ENCODE measurements at places on chromosomes 12 and 14.

DNA sequence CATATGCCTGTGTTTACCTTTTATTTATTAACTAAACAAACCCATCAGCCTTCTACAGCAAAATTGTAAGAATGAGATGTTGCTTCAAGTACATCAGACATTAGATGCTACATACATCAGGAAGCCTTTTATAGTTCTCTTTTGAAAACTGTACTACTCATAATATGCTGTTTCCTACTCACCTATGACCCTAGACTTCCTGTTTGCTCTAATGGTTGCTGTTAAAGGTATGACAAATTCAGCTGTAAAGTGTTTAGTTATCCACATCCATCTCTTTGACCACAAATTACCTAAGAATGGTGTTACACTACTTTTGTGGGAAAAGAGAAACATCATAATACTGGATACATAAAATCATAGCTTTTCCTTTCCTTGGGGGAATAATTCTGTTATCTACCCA lies 220.0 kb downstream of the RAD51B start:
- no peak for DNase-seq

DNA sequence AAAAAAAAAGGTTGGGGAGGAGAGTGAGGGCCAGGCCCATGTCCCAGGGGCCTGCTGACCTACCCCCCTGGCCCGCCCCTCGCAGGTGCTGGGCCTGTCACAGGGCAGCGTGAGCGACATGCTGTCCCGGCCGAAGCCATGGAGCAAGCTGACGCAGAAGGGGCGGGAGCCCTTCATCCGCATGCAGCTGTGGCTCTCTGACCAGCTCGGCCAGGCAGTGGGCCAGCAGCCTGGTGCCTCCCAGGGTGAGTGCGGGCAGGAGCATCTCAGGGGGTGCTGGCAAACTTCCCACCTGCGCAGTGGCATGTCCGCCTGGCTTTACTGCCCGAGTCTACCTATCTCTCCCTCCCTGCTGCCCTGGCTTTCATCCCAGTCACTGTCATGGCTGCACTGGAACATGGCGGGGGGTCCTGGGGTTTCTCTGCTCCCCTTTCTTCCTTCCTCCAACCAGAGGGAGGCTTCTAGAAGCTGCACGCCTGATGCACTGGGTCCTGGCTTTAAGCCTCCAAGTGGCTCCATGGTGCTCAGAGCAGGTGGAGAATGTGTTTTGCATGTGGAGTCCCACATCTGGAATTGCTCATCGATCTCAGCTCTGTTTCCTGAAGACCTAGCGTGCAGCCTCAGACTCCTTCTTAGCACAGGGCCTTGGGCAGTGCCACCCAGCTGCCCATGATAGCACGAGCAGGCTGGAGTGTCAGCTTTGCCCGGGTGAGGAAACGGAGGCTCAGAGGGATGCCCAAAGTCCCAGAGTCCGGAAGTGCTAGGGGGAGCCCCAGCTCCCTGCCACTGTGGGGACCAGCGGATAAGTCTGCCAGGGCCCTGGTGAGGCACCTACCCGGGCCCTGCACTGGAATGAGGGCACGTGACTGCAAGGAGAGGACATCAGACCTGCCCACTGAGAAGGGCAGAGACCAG lies 46.3 kb downstream of the PHETA1 start:
- peak; percentile 70 for DNase-seq

- DNase-seq = peak; percentile 9
These were observed 19.1 kb upstream of the COL2A1 start for GRCh38 chr12:48023386-48023785.

GRCh38 chr12:27429606-27430005 lies 16.9 kb upstream of the SMCO2 start:
- DNase-seq = no peak

GRCh38 chr12:64122154-64122553 lies 99.9 kb downstream of the KICS2 start:
- no peak for DNase-seq

DNA sequence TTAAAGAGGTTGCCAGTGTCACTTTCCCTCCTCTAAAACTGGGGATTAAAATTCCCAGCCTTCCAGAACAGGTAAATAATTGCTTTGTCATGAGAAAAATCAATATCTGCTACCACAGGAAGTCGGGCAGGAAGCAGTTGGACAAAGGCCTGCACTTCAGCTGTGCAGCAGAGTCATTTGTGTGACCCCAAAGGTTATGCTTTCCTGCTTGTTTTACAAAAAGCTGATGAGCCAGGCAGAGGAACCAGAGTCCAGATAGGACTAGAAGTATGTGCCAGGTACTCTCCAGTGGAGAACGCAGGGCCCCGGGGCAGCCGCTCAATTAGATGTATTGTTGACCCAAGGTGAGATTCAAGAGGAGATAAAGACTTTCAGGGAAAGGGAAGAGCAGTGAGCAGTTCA lies 117.1 kb upstream of the FRMD6 start:
- DNase-seq = peak; percentile 19

DNA sequence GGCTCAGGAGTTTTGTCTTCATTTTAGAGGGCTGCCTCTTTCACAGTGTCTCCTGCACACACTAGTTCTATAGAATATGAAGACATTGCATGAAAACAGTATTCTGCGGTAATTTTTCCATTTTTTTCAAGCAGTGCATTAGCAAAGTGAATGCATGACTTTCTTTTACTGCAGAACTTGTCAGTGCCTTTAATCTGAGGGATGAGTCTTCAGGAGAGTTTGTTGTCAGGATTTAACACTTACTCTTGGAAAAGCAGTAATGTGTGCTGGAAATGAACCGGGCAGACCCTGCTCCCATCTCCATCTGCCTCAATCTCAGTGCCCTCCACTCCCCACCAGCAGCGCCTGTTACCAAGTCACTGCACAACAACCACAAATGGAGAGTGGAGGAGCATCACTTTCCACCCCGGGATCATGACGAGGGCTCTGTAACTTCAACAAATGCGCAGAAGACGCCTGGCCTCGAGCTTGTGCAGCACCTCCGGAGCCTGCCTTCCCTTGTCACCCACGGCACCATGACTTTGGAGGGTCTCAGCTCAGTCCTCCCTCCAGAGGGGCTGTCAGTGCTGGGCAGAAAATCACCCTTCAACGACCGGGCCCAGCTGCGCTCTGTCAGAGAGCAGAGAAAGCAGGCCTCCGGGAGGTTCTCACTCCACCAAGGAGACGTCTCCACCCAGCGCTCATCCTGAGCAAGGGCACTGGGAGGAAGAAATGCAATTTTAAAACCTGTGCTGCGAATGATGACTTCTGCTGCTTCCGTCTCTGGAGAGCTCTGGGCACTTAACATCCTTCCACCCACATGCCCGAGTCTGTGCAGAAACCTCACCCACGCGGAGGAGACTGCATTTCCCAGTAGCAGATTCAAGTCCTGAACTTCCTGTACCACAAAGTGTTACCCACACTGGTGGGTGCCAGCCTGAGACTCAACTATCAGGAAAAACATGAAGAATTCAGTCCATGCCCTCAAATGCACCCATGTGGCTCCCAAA lies 255.7 kb downstream of the ADGRD1 start:
- DNase-seq = no peak

- DNase-seq = no peak
These were observed 75.2 kb downstream of the PLEKHG3 start for GRCh38 chr14:64779472-64779871.

- DNase-seq = no peak
These were observed 559.9 kb upstream of the ATP2B1 start for GRCh38 chr12:90268574-90268973.

DNA sequence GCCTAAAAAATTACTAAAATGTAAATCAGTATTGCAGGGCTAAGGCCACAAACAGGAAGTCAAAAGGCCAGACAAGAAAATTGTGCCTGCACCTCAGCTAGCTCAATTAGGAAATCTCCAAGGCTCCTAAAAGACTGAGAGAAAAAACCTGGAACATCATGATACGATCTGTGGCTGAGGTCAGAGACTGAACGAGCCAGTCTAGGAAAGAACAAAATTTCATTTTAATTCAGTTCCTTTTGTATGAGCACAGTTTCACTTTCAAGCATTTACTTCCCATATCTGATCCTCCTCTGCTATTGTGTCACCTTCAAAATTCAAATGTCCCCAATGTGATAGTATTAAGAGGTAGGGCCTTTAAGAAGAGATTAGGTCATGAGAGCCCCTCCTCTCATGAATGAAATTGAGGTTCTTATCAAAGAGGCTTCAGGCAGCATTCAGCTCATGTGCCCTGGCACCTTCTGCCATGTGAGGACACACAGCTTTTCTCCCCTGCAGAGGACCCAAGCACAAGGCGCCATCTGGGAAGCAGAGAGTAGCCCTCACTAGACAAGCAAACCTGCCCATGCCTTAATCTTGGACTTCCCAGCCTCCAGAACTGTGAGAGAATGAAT lies 14.8 kb downstream of the PRKAB1 start:
- DNase-seq = no peak

GRCh38 chr12:112362310-112362709 lies 19.9 kb downstream of the HECTD4 start:
- DNase-seq = no peak

DNA sequence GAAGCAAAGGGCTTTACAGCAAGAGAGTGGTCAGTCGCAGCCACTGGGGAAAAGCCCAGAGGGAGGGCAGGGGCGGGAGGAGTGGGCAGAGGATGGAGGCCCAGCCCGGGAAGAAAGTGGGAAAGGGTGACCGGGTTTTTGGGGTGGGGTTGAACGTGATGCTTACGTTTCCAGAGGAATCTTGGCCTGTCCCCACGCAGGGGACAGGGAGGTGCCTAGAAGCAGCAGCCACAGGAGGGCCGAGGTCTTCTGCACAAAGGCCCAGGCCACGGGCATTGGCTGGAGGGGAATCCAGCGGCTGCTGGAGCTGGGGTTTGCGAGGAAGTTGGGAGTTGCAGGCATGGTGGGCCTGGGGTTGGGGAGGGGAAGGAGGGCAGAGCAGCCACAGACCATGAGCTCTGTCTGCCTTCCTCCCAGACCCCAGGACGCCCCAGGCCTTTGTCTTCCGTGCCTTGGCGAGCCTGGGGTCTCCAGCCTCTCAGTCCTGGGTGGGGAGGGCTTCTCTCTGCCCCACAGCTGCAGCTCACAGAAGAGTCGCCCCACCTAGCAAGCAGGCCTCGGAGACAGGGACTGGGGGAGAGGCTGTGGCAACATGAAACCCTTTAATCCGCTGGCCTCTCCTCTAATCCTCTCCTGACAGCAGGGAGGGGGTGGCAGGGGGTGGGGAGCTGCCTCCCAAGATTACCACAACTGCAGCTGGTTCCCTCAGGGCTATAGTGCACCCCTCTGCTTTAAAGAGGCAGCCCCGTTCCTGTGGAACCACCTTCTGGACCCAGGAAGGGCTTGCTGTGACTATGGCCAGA lies at the start of gene CACNA2D4:
Gene CACNA2D4 (minus strand): TSS at position 572 of the 803 bp plus-strand sequence. CDS start 179 bp downstream, at position 393.
- no peak for DNase-seq

GRCh38 chr14:53331247-53331646 lies 178.1 kb upstream of the DDHD1 start:
- no peak for DNase-seq

DNA sequence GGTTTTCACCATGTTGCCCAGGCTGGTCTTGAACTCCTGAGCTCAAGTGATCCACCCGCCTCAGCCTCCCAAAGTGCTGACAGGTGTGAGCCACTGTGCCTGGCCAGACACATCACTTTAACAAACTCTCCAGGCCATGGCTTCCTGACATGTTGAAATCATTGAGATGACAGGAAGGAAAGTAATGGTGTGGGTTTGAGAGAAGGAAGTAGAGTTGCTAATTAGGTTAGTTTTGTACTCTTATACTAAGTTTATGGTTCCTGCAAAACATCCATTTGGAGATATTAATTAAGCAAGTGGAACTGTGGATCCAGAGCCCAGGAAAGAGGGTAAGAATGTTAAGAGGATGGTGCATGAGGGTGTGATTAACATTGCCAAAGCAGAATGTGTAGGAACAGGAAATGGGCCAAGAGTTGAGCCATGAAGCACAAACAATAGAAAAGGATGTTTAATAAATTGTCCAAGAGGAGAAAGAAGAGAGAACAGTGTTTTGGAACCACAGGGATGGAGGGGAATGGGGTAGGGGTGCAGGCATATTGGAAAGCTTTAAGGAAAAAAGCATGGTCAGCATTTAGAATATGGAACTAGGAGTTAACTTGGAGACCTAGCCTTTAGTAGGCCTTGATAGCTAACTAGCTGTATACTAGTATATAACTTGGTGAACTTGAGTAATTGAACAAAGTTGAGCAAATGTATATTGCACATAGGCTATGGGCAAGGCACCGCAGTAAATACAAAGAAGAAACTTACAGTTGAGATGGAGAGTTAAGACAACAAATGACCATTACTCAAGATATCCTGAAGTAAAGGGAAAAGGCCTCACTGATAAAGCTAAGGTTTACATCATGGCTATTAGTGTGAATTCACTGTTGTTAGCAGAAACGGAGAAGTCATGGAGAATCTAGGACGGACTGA lies 91.3 kb upstream of the DNM1L start:
- DNase-seq = no peak

DNA sequence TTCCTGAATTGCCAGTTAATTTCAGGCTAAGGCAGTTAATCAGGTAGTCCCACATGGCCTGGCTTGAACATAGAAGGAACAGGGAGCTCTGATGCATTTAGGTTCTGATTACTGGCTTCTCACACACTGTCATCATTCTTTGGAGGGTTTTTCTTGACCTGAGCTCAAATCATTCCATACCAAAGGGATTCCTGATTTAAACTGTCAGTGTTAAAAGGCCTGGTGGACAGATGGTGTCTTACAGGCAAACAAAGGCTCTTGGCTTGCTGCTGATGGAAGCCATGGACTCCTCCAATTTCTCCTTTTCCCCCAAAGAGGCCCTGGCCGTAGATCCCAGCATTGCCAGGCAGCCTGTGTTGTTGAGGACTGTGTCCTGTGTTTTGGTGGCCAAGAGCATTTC lies 30.2 kb downstream of the CACNA1C start:
- no peak for DNase-seq

DNA sequence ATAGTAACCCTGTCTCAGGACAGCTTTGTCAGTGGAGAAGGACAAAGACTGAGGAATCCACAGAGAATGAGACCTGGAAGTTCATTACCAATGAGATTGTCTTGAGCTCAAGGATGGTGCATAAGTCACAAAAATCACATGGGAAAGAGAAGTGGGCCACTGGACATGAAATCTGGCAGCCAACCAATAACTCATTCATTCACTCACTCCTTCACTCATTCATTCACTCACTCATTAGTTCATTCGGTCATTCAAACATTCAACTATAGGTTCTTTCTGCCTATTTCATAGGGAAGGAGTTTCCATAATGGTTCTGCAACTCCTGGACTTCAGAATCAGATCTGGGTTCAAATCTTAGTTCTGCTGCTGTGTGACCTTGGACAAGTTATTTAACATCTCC lies 18.2 kb upstream of the WSCD2 start:
- no peak for DNase-seq

DNA sequence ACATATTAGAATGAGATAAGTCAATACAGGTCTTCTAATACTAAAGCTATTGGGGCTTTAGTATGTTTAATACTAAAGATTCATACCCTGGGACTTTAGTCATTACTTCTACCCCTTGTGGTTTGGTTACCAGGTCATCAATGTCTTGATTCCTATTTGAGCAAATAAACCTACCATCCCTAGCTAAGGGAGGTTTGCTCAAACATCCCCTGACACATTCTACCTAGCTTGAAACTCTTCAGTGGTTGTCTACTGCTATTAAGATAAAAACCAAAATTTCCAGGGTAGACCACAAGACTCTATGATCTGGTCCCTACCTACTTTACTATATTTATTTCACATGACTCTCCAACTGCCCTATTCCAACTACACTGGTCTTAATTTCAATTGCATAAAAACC lies 7.3 kb upstream of the C2CD5 start:
- no peak for DNase-seq

GRCh38 chr12:46669720-46670119 lies 156.1 kb downstream of the SLC38A4 start:
- no peak for DNase-seq

Data from NCI-H1105 treated with DMSO at 0.1 percent for 48 hours (cell line).